ENCODE measurements at places on chromosomes 6 and 20.

GRCh38 chr6:46217671-46218131 lies 46.9 kb upstream of the ENPP5 start:
- DNase-seq, result no peak

DNA sequence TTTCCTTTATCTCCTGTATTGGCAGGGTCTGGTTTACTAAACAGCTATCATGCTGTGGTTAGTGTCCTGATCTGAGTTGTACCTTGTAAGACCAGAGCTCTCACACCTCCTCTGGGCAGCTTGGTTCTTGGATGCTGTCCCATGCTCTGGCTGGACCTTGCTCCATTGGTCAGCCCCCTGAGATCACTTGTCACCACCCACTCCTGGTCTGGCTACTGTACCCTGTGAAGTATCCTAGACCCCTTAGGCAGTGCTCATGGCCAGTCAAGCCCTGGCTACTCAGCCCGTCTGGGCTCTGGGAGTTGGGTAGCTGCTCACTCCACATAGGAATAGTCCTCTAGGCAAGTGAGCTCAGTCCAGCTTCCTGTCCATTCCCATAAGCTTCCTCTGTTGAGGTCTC lies 31.1 kb downstream of the ADGRF4 start:
- no peak for DNase-seq

DNA sequence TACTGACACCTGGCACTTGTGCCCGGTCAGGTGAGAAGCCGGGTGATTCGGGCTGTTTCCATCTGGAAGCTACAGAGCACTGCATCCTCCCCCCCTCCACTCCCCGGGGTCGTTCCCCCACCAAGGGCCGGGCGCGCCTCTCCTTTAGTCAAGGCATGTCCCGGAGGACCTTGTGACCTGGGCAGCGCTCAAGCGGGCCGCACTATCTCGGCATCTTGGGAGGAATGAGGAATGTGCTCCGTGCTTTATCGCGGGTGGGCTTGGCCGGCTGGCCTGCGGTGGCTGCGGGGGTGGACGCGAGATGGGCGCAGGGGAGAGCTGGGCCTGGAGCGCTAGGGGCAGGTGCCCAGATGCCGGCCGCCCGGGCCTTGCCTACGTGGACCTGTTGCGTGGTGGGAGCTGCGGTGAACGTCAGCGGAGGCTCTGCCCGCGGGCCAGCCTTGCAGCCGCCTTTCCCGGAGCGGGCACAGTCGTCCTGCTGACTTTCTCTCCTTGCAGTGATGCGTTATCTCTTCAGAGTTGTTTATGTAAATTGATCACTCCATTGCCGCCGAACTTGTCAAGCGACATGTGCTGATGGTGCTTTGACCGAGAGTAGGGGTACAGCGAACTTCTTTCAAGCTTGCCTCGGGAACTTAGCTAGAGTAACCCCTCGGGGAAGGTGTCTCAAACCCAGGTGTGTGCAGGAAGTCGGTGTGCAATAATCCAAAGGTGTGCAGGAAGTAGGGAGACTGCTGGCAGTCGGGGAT lies 1.1 kb downstream of the LRRC1 start:
- DNase-seq, result peak; percentile 13

GRCh38 chr6:136465766-136466303 lies 84.4 kb downstream of the MAP7 start:
- DNase-seq, result no peak

GRCh38 chr6:96823743-96824142 lies 13.5 kb downstream of the GPR63 start:
- no peak for DNase-seq

DNA sequence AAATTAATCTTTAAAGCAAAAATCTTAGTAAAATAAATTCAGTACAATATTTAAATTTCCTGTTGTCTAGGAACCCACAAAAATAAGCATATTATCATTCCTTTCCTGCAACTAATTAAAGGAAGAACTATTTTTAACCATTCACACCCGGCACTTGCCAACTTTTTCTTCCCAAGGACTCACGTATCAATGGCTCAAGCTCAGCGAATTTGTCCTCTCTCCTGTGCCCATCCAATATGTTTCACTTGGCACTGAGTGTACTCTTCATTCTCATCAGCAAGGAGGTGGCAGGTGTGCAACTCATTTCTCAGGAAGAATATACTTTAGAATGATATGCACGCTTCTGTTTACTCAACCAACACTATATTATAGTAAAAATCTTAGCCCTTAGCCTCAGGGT lies 419.4 kb downstream of the C6orf118 start:
- DNase-seq, result no peak

GRCh38 chr20:21156266-21156665 lies 30.4 kb downstream of the KIZ start:
- DNase-seq, result peak; percentile 10

- DNase-seq, result no peak
These were observed 7.3 kb downstream of the SCML4 start for GRCh38 chr6:107816818-107817217.

GRCh38 chr6:159473475-159474263 lies 219.4 kb downstream of the SOD2 start:
- DNase-seq, result no peak

GRCh38 chr6:133608620-133609019 lies 280.3 kb upstream of the TCF21 start:
- DNase-seq, result peak; percentile 75

- DNase-seq, result peak; percentile 60
These were observed 62.2 kb upstream of the DDR1 start for GRCh38 chr6:30821862-30822784.

DNA sequence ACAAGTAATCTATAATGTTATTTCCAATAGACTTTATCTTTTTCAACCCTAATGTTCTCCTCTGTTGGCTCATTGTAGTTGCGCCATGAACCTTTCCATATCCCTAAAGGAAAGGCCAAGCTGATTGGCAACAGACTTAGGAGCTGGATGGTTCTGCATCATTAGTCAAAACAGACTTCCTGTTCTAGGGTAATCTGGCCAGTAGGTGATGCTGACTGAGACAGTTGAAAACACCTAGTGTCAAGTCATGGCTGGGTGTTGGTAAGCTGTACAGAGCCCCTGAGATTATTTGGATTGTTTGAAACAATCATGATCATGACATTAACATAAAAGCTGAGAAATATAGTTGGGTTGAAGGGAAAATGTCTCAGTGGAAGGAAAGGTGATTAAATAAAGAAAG lies 231.4 kb downstream of the PHACTR1 start:
- no peak for DNase-seq

GRCh38 chr6:90131614-90132423 lies 164.8 kb downstream of the BACH2 start:
- peak; percentile 64 for DNase-seq

GRCh38 chr6:169827290-169827717 lies 75.9 kb downstream of the ERMARD start:
- DNase-seq, result no peak

DNA sequence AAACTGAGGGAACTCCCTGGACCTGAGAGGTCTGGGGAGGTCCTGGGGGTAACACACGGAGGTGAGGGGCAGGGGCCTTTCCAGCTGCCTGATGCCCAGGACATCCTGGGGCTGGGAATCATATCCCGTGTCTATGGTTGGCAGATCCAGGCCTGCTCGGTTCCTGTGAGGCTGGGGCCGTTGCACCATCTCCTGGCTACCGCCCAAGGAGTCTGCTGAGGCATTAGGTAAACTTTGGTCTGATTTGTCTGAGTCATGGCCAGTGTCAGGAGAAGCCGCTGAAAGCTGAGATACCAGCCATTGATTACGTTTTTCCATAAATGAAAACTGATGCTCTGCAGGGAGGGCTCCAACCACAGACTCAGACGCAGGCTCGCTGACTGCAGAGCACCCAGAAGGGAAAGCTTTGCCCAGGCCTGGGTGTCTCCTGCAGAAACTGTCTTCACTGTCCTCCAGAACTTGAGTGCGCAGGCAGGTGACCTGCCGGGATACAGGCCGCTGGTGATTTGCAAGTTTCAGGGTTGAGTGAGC lies 14.2 kb downstream of the TRAF3IP2 start:
- DNase-seq, result peak; percentile 45

GRCh38 chr6:81842254-81842653 lies 89.8 kb upstream of the TENT5A start:
- DNase-seq, result no peak

DNA sequence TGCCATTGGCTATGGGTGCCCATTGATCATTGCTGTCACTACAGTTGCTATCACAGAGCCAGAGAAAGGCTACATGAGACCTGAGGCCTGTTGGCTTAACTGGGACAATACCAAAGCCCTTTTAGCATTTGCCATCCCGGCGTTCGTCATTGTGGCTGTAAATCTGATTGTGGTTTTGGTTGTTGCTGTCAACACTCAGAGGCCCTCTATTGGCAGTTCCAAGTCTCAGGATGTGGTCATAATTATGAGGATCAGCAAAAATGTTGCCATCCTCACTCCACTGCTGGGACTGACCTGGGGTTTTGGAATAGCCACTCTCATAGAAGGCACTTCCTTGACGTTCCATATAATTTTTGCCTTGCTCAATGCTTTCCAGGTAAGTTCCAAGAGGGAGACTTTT lies 16.4 kb downstream of the ADGRF4 start:
- no peak for DNase-seq

- no peak for DNase-seq
These were observed 27.7 kb downstream of the PHF3 start for GRCh38 chr6:63663147-63663955.

DNA sequence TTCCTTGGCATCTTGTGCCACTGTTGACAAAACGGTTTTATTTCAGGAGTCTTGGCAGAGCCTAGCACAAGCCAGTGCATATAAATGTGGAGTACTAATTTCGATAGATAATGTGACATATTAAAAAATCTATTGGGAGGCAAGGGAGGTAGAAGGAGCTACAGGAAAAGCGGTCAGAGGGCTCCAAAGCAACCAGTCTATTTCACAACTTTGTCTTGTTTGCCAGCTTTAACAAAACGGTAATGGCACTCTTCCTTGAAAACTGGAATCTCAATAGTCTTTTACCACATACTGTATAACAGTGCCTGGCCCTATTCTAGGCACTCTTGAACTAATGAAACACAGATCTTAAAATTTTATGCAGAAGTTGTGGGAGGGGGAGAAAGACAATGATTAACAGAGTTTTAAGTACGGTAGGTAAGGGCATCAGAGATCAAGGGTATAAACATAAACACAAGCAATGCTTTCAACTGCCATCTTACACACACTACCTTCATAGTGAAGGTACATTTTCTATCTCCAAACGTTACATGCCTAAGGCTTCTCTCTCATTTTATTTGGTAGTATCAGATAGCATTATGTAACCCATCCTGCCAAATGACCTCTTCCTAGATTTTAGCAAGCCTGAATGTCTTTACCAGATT lies 33.5 kb upstream of the SYNCRIP start:
- DNase-seq, result peak; percentile 35
